ENCODE measurements at places on chromosomes 7 and 10.

DNA sequence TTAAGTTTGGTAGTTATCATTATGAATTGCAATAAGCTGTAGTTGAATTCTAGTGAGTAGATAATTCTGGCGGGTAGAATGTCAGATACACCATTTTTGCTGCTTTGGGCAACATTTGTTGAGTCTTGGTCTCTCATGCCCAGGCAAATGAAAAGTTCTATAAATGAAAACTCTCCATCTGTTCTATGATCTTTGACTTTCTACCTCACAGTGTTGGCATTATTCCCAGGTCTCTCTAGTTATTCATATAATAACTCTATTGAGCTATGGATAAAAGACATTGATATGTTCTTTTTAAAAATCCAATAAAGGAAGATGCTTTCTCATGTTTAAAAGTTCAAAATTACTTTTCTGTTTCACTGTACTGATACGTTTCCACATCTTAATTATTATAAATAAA lies 415.3 kb upstream of the SEMA3D start:
- no peak for DNase-seq

GRCh38 chr10:97676770-97677581 lies 10.1 kb downstream of the AVPI1 start:
- DNase-seq, result peak; percentile 63

DNA sequence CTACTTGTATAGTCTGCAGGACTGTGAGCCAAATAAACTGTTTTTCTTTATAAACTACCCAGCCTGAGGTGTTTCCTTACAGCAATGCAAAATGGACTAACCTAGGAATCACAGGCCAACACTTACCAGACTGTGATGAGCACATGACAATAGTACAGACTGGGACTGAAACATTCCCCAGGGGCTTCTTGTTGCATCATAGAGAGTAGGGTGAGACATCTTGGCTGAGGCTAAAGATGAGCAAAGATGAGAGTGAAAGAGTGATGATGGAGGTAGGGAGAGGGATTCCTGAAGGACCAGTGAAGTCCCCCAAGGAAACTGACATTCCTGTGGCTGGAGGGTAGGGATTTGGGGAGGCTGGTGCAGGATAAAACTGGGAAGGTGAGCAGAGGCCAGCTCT lies 194.4 kb downstream of the TPST1 start:
- DNase-seq, result no peak

DNA sequence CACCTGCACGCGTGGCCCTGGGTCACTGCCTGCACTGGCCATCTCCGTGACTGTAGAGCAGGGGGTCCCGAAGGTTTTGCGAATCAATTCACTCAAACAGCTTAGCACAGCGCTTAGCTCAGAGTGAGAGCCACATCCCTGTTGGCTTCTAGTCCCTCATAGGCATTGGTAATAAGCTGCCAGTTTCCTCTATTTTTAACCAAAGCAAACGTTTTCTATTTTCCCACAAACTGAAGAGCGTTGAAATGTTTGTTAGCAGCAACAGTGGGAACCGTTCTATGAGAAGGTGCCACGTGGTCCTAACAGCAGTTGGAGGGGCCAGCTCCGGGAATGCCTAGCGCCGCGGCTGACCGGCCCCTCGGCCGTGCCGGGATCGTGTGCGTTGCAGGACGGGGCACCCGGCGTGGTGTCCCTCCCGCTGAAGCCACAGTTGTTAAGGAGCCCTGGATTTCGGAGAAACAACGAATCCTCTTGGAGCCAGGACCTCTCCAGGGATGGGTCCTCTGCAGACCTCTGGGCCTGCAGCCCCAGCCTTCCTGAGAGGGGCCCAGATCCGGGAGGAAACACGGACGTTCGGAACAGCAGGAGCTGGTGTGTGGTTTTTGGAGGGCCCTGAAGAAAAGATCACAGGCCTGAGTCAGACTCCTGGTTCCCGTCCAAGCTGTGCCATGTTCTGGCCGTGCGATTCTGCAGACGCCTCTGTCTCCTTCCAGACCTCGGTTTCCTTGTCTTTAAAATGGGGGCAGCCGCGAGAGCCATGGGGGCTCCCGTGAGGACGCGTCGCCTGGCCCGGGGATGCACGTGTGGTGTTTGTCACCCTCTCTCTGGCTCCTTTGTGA lies 40.3 kb downstream of the FAM20C start:
- no peak for DNase-seq

GRCh38 chr10:33260403-33261149 lies 73.9 kb downstream of the NRP1 start:
- no peak for DNase-seq

DNA sequence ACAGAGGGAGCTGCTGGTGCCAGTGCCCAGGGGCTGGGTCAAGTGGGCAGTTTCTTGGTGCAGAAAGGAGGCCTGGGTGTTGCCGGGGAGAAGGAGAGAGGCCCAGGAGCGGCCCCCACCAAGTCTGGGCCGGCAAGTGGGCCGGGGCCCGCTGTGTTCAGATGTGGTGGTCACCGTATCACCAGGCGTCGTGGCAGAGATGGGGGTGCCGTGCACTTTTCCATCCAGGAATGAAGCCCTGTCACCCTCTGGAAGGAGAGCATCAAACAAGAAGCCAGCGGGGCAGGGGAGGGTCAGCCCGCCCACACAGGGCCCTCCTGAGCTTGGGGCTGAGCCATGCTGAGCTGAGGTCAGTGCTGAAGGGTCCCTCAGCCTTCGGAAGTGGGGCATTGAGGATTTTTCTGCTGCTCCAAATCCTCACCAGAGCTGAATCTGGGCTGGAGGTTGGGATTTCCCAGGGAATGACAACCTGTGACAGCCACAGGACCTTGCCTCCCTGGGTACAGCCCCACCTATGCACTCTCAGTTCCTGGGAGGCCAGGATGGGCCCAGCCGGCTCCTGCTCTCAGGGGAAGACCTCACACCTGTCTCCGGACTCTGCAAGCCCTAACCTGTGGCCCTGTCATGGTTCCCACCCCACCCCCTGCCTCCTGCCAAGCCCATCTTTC lies 27.9 kb upstream of the INPP5A start:
- DNase-seq, result no peak

- peak; percentile 71 for DNase-seq
These were observed 31.8 kb upstream of the VCL start for GRCh38 chr10:73965890-73966768.

GRCh38 chr7:151727579-151728285 lies 149.2 kb downstream of the PRKAG2 start:
- no peak for DNase-seq

DNA sequence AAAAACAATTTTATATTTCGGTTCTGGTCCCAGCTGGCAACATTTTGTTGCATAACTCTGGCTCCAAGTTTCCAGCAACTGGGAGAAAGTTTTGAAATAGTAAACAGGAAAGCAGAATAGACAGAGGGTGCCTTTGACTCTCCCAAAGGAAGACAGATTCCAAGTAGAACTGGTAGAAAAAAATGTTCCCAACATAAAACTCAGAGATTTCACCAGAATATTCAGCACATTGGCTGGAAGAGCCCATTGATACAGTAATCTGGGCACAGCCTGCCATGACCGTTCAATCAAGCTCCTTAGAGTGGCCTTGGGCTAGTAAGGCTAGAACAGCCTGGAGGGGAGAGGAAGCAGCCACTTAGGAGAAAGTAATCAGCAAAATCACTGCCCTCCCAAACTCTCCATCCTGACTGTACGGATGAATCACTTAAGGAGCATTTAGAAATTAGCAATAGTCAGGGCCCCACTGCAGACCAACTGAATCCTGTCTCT lies 120.4 kb downstream of the CUBN start:
- DNase-seq, result no peak

GRCh38 chr7:137343281-137343841 lies at the start of gene PTN:
Gene PTN (minus strand): TSS chr7:137343733. CDS start chr7:137254973, 88,760 bp downstream.
- DNase-seq, result peak; percentile 39

GRCh38 chr7:55775051-55775420 lies 87.5 kb downstream of the SEPTIN14 start:
- no peak for DNase-seq

GRCh38 chr7:27173511-27173955 lies 587 bp downstream of the HOXA10 start:
- DNase-seq, result no peak

DNA sequence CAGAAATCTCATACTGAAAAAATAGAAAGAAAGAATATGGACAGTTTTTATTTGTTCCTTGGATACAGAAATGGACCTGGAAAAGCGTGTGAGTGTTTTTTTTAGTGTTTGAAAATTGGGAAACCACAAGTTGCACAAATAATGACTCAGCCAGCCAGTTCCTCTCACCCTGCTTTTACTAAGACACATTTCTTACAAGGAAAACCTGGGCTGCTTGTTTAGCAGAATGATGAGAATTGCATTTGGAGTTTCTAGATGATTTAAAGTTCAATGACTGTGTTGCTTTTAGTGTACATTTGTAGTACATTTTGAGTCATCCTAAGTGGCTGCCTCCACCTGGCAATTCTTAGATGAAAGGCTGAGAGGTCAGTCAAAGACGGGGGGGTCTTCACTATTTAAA lies 218.7 kb downstream of the ABCA13 start:
- no peak for DNase-seq

DNA sequence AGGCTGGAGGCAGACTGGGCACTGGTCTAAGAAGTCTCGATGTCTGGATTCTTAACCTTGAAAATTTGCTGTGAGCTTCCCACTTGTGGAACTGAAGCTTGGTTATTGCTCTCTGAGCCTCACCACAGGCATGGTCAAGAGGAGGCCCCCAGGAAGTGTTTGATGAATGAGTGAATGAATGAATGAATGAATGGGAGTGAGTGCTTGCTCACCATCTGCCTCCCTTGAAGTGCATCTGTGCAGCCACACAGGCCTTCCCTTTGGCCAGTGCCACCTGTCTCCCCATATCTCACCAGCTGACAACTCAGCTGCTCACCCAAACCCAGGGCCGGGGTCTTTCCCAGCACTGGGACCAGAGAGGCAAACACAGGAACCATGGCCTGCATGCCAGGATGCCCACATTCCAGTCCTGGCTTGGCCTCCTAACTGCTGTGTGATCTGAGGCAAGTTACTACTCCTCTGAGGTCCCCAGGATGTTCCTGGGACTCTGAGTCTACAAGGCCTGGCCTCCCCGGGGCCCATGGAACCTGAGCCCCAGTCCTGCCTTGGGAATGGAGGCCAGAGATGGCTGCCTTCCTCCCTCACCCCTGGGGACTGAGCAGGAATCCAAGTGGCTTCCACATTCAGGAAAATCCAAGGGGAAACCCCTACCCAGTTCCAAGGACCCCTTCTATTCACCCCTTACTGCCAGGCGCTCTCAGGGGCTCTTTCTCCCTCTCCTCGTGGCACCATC lies 51.4 kb upstream of the SLC29A3 start:
- no peak for DNase-seq

GRCh38 chr10:77576444-77577032 lies 61.1 kb downstream of the KCNMA1 start:
- no peak for DNase-seq

DNA sequence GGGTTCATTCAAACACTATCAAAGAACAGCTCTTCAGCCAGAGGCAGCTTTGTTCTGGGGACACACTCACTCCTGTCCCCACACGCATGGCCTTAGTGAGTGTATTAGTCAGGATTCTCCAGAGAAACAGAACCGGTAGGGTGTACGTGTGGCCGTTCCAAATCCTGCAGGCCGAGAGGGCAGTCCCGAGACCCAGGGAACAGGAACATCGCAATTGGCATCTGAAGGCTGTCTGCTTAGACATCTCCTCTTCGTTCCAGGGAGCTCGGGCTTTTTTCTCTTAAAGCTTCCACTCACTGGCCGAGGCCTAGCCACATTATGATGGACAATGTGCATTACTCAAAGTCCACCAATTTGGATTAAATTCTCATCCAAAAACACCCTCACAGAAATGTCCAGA lies 523.3 kb downstream of the GLRX3 start:
- no peak for DNase-seq

DNA sequence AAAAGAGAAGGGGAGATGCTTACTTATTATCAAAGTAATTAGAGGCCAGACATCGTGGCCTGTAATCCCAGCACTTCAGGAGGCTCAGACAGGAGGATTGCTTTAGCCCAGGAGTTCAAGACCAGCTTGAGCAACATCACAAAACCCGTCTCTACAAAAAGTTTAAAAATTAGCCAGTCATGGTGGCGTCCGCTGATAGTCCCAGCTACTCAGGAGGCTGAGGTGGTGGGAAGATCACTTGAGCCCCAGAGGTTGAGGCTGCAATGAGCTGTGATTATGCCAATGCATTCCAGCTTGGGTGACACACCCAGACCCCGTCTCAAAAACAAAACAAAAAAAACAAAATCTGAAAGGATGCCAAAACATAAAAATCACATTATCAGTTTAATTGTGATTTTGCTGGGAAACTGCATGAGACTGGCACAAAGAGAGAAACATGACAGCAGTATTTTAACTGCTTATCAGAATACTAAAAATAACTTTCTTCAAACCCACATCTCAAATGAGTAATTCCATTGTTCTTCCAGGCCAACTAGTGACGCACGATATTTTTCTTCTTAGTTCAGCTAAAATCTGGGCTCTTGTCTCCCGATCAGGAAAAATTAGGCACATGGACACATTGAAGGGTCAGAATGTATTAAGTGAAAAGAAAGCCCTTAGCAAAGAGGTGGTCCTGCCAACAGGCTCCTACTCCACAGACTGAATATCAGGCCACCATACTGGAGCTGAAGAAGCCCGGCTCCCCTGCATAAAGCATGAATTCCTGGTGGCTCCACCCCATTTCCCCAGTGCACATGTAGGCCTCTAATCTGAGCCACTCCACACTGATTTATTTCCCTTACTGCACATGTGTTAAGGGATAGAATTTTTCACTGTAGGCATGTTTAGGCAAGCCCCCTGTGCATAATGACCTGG lies 9.6 kb upstream of the CCM2 start:
- DNase-seq, result peak; percentile 46

DNA sequence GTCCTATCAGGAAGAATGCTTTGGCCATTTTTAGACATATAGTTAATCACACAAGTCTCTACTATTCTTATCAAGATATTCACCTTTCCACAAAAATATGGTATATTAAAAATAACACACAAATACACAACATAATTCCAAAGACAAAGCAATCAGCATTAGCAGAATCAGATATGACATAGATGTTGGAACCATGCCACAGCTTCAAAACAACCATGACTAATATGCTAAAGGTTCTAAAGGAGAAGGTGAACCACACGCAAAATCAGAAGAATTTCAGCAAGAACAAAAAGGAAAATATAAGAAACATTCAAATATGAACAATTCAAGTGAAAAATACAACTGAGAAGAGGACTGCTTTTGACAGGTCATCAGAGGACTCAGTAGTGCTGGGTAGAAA lies 670.2 kb upstream of the SORCS1 start:
- no peak for DNase-seq

- no peak for DNase-seq
These were observed 125.3 kb downstream of the CHN2 start for GRCh38 chr7:29319719-29320521.

- peak; percentile 47 for DNase-seq
These were observed 580.1 kb upstream of the AUTS2 start for GRCh38 chr7:69018200-69018599.

Data from NCI-H82 (cell line).